Ecto neural progenitor cell (in vitro differentiated cells): ENCODE measurements at places on chromosomes 6 and 20.

DNA sequence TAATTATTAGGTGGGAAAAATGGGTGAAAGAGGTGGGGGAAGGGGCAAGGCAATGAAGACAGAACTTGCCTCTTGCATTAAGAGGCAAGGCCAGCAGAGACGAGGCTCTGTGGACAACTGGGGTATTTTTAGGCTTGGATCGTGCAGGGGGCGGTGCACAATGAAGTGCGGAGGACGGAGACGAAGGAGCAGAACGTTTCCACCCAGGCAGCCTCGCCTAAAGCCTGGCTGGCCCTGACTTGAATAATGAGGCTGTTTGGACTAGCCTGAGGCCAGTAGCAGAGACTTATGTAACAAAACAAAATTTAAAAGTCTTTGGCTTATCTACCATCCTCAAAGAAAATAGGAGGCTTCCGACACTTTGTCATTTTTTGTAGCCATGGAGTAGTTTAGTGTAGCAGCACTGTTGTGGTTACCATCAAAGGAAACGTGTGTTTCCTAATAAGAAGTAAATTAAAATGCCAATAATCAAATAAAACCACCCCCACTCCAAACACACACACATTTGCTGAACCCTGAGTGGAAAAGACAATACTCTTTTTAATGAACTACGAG, 370.0 kb upstream of the CNR1 start:
- DNase-seq: peak; percentile 21

- peak; percentile 42 for DNase-seq
Observed at GRCh38 chr6:44701038-44701636, 313.6 kb downstream of the CDC5L start.

DNA sequence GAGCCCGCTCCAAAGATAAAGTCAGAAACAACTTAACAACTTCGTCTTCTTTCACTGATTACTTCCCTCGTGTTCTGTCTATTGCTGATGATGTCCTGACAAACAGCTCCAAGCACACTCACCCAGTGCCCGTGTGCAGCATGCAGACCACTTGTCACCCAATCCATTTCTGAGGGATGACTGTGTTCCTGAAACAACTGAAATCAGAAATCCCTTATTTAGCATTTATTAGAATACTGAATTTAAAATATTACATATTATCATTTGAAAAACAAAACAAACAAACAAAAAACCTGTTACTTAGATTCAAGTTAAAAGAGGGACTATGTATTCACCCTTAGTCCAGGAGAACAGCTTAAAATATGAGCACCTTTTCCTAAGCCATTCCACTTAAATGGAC, 223.7 kb upstream of the QKI start:
- DNase-seq: no peak

DNA sequence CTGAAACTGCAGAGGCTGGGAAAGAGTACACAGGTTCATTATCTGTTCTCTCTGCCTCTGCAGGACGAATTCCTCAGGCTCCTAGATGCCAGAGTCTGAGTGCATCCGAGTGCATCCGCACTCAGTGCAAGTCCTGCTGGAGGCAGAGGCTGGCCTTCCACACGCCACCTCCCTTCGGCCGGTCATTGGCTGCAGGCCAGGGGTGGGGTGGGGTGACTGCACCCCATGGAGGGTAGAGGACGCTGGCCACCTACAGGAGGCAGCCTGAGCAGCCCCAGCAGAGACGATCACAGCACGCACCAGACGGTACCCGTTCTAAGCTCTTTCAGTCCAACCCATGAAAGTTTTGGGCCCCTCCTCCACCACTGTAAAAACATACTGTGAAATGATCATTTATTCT, 11.7 kb downstream of the SFT2D1 start:
- DNase-seq: peak; percentile 91

- no peak for DNase-seq
Observed at GRCh38 chr20:62345681-62346370, 21.3 kb downstream of the LAMA5 start.

DNA sequence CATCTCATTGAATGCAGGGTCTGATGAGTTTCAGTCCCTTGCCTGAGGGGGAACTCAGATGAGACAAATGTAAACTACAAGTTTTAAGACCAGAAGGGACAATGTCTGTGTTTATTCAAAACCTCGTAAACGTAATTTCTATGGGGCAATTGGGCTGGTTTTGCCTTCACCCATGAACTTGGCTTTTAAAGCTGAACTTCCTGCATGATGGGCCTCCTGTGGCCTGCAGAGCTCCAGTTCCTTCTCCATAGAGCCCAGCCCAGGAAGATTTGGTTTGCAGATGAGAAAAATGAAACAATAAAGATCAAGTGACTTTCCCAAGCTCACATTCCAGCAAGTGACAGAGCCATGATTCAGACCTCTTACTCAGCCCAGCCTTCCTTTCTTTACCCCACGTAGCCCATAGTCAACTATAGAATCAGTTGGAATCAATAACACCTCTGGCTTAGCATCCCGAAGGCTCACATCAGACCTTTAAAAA, 612.3 kb downstream of the UTRN start:
- DNase-seq: no peak

GRCh38 chr20:62259294-62259565, 20.9 kb downstream of the OSBPL2 start:
- DNase-seq: no peak

DNA sequence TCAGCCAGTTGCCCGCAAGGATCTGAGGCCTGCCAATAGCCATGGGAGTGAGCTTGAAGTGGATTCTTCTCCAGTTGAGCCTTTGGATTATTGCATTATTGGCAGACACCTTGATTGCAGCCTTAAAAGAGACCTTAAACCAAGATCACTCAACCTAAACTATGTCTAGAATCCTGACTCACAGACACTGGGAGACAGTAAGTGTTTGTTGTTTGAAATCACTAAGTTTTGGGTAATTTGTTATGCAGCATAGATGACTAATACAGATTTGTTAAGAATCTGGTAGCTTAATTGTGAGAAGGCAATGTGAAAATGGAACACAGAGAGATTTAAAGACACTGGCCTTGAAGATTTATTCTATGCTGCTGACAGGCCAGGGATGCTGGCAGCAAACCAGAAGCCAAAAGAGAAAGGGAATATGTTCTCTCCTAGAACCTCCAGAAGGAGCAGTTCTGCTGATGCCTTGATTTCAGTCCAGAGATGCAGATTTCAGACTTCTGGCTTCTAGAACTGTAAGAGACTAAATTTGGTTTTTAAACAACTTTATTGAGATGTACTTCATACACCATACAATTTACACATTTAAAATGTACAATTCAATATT, 17.6 kb downstream of the SIRPD start:
- DNase-seq: no peak

GRCh38 chr6:126738641-126739040, 379.8 kb upstream of the RSPO3 start:
- no peak for DNase-seq

GRCh38 chr6:7311917-7312615, 933 bp downstream of the SSR1 start:
- DNase-seq: no peak

GRCh38 chr6:32920715-32921114, 20.1 kb downstream of the HLA-DMB start:
- DNase-seq: no peak

DNA sequence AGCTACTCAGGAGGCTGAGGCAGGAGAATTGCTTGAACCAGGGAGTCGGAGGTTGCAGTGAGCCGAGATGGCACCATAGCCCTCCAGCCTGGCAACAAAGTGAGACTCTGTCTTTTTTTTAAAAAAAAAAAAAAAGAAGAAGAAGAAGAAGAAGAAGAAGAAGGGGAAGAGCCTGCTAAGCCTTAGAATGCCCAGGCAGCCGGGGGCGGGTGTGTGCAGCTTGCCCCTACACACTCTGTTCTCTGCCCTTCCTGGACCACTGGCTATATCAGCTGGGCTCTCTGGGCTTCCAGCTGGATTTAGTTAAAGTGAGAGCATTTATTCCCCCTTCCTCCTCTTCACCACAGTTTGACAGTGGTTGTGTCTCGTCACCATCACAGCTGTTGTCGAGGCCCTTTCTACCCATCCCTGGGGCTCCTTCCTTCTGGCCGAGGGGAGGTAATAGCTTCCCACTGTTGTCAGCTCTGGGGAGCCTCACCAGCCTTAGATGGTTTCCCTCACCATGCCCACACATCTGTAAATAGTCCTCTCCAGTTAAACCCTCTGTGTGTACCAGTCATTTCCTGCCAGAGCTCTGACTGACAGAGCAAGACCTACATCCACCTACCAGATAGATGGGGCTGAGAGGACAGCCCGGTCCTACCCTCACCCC, 77.6 kb downstream of the TRERF1 start:
- no peak for DNase-seq

GRCh38 chr6:33740794-33741193, 5.9 kb downstream of the IP6K3 start:
- no peak for DNase-seq

- DNase-seq: no peak
Observed at GRCh38 chr6:40627316-40627715, 40.2 kb upstream of the LRFN2 start.

- DNase-seq: no peak
Observed at GRCh38 chr20:35845561-35845960, 73.7 kb downstream of the PHF20 start.

DNA sequence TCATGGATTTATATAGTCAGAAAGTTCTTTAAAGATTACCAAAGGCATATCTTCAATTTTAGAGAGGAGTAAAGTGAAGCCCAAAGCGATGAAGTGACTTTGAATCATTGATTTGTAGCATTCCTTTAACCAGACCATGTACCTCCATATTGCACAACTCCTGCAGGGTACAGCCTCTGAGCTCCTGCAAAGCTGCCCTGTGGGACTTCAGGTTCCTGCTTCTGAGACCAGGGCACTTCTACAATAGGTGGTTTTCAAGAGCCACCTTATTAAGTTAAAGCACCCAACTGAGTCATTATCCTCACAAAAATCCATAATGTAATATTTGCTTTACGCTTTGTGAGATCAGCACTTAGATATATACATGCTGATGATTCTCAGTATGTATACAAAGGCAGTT, 270.7 kb upstream of the RGS17 start:
- DNase-seq: no peak

DNA sequence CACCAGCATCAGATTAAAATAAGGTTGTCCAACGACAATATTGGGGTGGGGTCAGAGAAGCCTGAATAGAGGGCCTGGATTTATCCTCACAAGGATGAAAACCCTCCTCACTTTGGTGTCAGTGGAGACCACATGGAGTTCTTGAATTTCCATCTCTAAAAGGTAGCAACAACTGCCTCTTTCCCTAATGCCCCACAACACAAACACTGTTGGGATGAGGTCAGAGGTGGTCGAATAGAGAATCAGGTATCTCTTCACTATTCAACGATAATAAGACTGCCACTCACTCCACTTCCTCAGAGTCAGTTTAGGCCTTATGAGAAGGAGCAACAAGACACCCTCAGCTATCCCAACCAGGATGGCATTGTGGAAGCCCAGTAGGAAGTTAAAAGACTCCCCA, 596.1 kb downstream of the HTR1B start:
- DNase-seq: no peak

GRCh38 chr6:79453558-79454042, 83.6 kb downstream of the LCA5 start:
- no peak for DNase-seq

DNA sequence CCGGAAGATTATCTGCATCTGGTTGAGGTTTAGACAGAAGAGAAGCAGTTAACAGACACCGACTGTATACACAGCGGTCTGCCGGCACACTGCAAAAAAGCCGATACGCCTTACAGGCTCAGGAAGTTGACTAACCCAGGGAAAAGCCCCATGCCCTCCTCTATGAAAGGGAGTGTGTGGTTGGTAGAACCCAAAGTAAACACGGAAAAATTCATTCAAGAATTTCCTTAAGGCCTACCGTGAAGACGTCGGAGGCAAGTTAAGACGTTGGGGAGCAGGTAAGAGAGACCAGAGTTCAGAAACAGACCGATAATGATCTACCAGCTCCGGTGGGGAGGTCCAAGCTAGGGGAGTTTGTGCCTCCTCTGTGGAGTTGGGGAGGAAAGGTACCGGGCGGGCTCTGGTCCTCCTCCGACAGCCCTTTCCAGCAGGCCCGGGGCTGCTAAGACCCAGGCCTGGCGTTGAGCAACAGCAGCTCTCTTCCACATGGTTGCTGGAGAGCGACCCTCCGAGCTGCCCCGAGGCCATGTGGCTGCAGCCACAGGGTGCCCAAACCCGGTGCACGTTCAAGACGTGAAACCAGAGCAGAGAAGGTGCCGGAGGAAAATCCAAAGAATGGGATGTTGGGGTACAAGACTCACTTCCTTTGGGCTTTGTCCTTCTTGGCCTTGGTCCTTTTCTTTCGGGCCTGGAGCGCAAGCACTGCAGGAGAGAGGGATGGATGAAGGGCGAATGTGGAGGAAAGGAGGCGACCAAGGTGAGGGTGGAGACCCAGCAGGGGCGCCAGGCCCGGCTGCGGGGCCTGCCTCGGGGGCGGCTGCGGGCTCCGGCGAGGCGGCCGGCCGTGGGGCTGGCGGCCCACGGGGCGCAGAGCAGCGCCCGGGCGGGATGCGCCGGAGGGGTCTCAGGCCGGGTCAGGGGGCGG, 809 bp downstream of the SRPK1 start:
- peak; percentile 65 for DNase-seq

- DNase-seq: no peak
Observed at GRCh38 chr6:157751547-157752200, 71.4 kb upstream of the SNX9 start.

DNA sequence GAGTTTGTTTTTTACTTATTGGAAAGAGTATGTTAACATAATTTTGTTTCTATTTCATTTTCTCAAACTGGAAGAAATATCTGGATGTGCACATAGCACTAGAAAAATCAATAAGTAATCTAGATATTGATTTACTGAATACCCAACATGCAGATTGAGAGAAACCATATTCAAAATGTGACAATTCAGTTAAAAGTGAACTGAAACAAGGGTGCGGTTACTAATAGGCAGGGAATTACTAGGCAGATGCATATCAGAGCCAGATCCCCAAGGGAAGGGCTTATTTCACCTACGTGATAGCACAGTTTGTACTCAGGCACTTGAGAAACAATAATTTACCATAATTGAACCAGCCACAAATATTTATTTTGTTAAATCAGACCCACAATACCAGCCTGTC, 493.1 kb upstream of the FLRT3 start:
- DNase-seq: no peak

DNA sequence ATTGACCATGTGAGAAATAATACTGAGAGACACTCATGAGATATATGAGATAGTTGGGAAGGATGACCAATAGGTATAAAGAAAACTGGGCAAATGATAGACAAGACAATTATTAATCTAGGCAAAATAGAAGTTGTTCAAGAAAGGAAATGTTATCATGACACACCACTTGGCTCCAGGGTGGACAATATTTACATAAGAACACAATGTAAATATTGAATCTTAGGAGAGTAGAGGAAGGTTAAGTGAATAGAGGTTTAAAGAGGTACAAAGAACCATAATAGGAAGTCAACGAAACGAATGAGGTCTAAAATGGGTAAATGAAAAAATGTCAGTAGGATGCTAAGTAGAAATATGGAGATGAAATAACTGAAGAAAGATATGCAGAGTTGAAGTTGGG, 126.5 kb downstream of the MBOAT1 start:
- no peak for DNase-seq

- no peak for DNase-seq
Observed at GRCh38 chr20:57587278-57587988, 26.5 kb downstream of the PCK1 start.
